ENCODE measurements at places on chromosomes 11 and 22. TPM values are rescaled to one million over a fixed set of nuclear protein-coding genes. Genes with fewer than 3 reads are reported as not detected.

Gene GVQW3
- 2.0 TPM for total RNA-seq

Gene PRG2
- not detected for total RNA-seq

Gene KLHDC7B
- not detected for total RNA-seq

Gene KRTAP5-10
- not detected for total RNA-seq

Gene RBMXL2
- not detected for total RNA-seq

Gene APOL5
- not detected for total RNA-seq

Gene MUC5B
- not detected for total RNA-seq

Gene GPR83
- not detected for total RNA-seq

Gene TSSK2
- total RNA-seq, result not detected

- DNase-seq, result no peak
These were observed 1224.8 kb downstream of the JRKL start for GRCh38 chr11:97614606-97615005.

- DNase-seq, result no peak
These were observed 4.7 kb downstream of the MUS81 start for GRCh38 chr11:65864706-65865471.

GRCh38 chr11:76410851-76411357 lies 29.8 kb downstream of the GVQW3 start:
- DNase-seq, result no peak

GRCh38 chr11:65425105-65425970 lies 2.7 kb downstream of the NEAT1 start:
- no peak for DNase-seq

DNA sequence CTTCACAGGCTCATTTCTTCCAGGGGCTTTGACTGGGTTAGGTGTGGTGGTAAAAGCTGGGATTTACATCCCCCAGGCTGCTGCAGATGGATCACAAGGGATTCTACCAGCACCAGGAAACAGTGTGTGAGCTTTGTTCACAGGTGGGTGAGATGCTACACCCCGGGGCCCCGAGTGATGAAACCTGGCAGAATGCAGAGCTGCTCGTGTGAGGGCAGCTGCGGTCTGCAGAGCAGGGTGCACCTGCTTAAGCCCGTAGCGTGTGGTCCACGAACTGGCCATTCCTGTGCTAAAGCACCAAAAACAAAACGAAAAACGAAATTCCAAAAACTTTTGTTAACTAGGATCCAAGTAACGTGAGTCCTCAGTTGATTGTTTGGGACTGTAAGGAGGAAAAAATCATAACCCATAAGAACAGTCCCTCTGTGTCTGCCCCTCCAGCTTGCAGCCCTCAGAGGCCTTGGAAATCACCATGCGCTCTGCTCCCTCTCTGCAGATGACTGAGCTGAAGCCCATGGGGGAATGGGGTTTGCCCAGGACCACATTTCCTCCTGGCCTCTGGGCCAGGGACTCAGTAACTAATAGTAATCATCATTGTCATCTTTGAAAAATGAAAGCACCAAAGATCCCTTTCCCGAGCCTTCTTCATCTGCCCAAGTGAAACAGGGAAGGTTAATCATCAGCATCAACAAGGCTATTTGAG lies 24.6 kb downstream of the ELF5 start:
- DNase-seq, result no peak

DNA sequence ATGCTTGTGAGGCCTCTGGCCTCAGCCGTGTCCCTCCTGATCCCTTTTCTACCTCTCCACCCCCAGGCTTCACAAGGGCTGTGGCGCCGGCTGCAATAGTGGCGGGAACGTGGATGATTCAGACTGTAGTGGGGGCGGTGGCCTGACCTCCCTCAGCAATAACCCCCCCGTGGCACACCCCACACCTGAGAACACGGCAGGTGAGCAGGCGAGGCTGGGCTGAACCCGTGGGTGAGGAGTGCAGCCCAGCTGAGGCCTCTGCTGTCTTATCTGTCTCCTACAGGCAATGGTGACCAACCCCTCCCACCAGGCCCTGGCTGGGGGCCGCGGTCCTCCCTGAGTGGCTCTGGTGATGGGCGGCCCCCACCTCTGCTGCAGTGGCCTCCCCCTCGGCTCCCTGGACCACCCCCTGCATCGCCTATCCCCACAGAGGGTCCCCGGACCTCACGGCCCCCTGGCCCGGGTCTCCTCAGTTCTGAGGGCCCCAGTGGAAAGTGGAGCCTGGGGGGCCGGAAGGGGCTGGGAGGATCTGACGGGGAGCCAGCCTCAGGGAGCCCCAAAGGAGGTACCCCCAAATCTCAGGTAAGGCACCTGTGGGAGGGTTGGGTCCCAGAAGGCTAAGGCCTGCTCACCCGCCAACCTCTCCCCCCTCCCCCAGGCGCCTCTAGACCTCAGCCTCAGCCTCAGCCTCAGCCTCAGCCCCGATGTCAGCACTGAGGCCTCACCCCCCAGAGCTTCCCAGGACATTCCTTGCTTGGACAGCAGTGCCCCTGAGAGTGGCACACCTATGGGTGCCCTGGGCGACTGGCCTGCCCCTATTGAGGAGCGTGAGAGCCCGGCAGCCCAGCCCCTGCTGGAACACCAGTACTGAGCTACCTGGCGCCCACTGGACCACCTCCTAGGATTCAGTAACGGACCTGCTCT lies 1.5 kb upstream of the SIPA1 start:
- no peak for DNase-seq

DNA sequence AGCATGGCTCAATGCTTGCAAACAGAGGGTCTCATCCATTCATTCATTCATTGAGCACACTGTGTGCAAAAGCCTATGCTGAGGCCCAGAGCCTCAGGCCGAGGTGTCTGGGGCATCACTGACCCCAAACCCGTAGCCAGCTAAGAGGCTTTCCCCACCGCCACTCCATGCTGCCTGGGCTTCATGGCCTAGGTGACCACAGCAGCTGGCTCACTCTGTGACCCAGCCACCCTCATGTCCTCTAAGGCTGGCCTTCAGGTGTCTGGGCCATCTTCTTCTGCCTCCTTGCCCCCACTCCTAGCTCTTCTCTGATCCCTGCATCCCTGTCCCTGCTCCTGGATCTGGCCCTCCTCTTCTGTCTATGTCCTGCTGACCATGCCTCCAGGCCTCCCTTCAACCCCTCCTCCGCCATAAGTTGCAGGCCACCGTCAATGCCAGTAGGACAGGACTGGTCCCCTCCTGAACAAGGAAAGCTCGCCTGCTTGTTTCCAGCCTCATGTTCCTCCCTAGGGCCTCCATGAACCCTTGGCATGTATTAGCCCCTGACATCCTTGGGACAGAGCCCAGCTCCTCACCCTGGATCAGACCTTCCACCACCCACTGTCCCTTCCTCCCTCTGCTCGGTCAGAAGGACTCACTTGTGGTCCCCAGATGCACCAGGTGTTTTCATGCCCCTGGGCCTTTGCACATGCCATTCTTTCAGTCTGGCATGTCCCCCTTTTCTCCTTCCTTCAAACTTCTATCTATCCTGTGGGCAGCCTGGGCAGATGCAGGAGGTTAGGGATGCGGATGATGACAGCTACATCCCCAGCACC lies 92.8 kb downstream of the MYEOV start:
- no peak for DNase-seq

DNA sequence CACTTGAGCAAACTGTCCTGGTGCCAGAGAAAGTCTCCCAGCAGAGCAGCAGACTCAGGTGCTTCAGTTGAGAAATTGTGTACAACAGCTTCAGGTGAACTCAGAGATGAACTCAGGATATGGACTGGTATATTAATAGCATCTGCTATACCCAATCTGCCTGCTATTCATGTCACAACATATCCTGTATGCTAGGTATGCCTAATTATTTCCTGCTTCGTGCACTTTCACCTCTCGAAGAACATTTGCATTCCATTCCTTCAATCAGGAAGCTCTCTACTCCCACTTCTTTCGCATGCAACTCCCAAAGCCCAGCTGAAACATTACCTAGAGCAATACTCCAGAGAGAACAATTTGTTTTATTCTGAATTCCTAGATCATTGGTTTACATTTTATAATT lies 207.7 kb downstream of the KCNA4 start:
- DNase-seq, result no peak

GRCh38 chr11:57641011-57641807 lies 8.5 kb downstream of the YPEL4 start:
- no peak for DNase-seq

GRCh38 chr11:4921796-4922195 lies 2.3 kb downstream of the OR51G1 start:
- DNase-seq, result no peak

- DNase-seq, result no peak
These were observed 1083.2 kb upstream of the CNTN5 start for GRCh38 chr11:97937501-97937900.

DNA sequence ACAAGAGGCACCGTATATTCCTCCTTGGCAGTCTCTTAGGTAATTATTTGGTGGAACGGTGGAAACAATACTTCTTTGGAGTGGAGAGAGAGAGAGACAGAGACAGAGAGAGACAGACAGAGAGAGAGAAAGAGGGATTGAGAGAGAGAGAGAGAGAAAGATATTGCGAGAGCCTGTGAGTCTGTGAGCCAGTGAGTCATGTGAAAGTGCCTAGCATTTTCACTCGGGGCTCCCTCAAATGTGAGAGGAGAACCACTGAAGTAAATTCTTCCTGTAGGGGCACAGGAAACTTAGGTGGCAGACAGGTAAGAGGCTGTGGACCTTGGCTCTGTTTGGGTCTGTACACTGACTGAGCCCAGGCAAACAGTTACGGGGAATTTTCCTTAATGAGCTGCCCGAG lies 31.6 kb upstream of the SNX19 start:
- DNase-seq, result no peak

- no peak for DNase-seq
These were observed 328.7 kb downstream of the SOX6 start for GRCh38 chr11:16027621-16028020.
